ENCODE measurements at places on chromosomes 6 and 20. TPM values are rescaled to one million over a fixed set of nuclear protein-coding genes. Genes with fewer than 3 reads are reported as not detected.

The PTK6 gene
- 0.52 TPM for total RNA-seq

The EDEM2 gene
- 27.4 TPM for total RNA-seq

The PAK5 gene
- 0.76 TPM for total RNA-seq

The ALDH8A1 gene
- 11.0 TPM for total RNA-seq

The PPP1R14C gene
- 2.1 TPM for total RNA-seq

The JARID2 gene
- total RNA-seq: 7.7 TPM

DNA sequence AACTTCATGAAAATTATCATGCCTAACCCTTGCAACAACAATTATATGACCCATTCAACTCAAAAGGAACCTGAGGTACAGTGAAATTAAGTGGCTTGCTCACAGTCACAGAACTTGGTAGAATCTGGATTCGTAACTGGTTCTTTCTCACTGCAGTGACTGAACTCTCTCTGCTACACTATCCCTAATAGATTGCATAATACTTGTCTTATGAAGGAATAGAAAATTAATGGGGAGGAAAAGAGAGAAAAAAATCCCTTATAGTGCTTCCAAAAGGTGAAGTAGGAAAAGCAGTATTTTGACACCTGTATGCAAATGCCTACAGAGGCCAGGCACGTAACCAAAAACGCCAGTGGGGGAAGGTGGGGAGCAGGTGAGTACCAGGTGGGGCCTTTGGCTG is 186.6 kb downstream of the LY86 start:
- DNase-seq: no peak
- H3K36me3 ChIP-seq: no peaks in the 10 kb centered on the region
- H3K4me1 ChIP-seq: no peaks in the 10 kb centered on the region
- H3K27ac ChIP-seq: no peak overlapping the region
- no peaks in the 10 kb centered on the region for H3K27me3 ChIP-seq

DNA sequence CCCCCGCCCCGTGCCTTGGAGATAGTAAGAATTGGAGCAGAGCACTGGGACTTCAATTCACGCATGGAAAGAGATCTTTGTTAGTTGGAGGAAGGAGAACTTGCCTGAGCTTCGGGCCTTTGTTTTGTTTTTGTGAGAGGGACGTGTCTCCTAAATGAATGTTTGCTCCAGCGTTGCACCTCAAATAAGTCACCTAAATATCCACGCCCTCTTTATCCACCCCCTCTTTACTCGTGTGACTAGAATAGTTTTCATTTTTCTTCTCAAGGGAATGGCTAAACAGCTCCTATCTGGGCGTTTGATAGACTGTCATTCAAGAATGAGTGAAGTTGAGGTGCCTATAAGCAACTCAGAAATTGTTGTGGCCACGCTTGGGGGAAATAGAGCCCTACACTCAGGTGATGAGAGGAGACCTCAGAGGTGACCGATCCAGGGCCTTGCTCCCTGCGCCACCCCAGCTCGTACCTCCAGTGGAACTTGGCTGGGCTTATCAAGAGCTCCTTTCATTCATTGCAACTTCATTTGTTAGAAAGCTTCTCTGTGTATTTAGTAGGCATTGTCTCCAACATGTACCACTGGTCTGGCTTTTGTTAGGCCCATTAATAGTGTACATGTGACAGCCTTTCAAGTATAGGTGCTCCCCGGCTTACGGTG is 861 bp downstream of the PCMTD2 start:
- H3K27ac ChIP-seq: peak overlapping the region; percentile 98
- no peaks in the 10 kb centered on the region for H3K36me3 ChIP-seq
- H3K4me1 ChIP-seq: peaks cover 29% of the 10 kb centered on the region
- no peaks in the 10 kb centered on the region for H3K27me3 ChIP-seq
- no peak for DNase-seq

DNA sequence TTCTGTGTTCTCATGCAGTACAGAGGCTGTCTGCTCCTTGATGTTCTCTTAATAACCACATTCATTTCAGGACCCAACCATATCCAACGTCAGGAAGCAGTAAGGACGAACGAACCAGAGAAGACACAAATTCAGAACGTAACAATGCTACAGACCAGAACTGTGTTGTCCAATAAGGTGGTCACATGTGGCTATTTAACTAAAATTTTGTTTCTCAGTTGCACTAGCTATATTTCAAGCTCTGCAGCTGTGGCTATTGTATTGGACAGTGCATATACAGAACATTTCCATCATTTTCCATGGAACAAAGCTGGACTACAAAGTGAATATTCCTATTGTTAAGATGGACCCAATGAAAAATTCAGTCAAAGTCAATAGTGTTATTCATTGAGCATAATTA is 27.0 kb downstream of the MAP7 start:
- no peaks in the 10 kb centered on the region for H3K36me3 ChIP-seq
- peaks cover 6% of the 10 kb centered on the region for H3K4me1 ChIP-seq
- no peaks in the 10 kb centered on the region for H3K27me3 ChIP-seq
- H3K27ac ChIP-seq: no peak overlapping the region

GRCh38 chr6:128307671-128308070 is 212.7 kb downstream of the PTPRK start:
- no peak overlapping the region for H3K27ac ChIP-seq
- no peaks in the 10 kb centered on the region for H3K4me1 ChIP-seq
- no peak overlapping the region for H3K4me3 ChIP-seq
- H3K36me3 ChIP-seq: no peaks in the 10 kb centered on the region
- no peaks in the 10 kb centered on the region for H3K27me3 ChIP-seq

DNA sequence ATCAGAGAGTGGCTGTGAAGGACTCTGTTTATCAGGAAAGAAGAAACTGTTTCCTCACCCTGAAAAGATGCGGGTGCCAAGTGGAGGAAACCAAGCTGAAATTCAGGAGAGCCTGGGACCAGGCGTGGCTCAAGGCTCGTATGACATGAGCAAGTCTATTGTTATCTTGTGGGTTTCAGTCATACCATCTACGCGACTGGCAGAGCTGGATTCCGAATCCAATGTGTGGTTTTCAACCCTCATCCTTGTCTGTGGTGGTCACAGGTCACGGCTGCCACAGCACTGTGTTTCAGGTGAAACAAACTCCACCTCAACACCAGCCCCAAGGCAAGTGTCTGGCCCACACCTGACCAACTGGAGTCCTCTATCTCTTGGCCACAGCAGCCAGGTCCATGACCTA is 9.1 kb downstream of the MC3R start:
- no peaks in the 10 kb centered on the region for H3K36me3 ChIP-seq
- H3K27me3 ChIP-seq: no peaks in the 10 kb centered on the region
- H3K4me1 ChIP-seq: no peaks in the 10 kb centered on the region
- H3K4me3 ChIP-seq: no peak overlapping the region

GRCh38 chr20:219290-220115 is 7.6 kb upstream of the DEFB129 start:
- peaks cover 18% of the 10 kb centered on the region for H3K27me3 ChIP-seq
- H3K4me3 ChIP-seq: no peak overlapping the region
- no peaks in the 10 kb centered on the region for H3K4me1 ChIP-seq
- DNase-seq: peak; percentile 28

- no peaks in the 10 kb centered on the region for H3K4me1 ChIP-seq
- H3K27me3 ChIP-seq: peaks cover 11% of the 10 kb centered on the region
- H3K27ac ChIP-seq: no peak overlapping the region
- no peak for DNase-seq
- H3K36me3 ChIP-seq: no peaks in the 10 kb centered on the region
Measured at GRCh38 chr6:85169189-85169588, 280.7 kb upstream of the NT5E start.

DNA sequence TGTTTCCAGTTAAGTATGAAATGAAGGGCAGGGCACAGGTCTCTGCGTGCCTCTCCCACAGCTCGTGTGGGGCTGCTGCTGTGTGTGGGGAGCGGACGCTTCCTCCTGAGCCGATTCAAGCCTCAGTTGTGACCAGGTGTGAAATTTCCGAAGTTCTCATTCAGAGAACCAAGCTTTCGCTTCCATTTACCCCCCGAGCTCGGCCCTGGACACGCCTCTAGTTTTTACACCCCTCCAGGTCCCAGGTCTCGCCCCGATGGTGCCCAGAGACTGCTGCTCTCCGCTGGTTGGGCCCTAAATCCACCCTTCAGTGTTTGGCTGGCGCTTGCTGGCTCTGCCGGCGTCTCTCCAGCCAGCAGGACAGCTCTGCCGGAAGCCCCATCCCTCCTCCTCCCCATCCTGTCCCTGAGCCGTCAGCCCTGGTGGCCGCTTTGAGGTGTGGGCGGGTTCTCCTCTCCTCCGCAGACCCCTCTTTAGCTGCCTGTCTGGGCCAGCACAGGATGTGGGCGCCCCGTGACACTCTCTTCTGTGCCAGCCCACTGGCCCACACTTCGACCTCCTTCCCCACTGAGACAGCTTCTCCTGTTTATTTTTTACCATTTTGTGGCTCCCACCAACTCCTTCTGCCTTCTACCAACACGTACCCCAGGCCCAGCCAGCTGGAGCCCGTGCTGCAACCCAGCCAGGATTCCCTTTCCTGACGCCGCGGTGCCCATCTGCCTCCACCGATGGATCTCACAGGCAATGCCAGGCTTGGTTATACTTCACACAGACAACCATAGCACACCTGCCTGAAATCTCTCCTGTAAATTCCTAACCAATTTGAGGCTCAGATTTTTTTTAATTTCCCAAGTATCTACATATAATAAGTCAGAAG is 142.8 kb downstream of the DLL1 start:
- no peak overlapping the region for H3K4me3 ChIP-seq
- H3K27me3 ChIP-seq: no peaks in the 10 kb centered on the region
- no peak overlapping the region for H3K27ac ChIP-seq
- H3K4me1 ChIP-seq: no peaks in the 10 kb centered on the region
- DNase-seq: no peak
- no peaks in the 10 kb centered on the region for H3K36me3 ChIP-seq

DNA sequence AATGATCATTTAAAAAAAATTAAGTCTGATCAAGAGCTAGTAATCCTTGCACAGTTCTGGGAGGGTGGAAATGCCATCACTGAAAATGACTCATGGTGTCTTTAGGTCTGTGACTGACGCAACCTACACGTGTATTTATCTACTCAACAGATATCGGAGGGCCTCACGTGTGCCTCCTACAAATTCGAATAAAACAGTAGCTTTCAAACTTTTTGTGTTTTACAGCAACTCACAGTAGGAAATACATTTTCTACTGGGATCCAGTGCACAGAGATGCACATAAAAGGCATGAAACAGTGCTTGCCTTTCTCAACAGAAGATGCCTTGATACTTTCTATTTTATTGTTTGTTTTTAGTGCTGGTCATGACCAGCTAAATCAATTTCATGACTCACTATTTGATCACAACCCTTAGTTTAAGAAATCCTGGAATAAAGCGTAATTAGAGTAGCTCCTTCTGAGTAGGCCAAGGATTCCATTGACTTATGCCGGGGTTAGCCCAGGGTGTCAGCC is 210.0 kb upstream of the SNX9 start:
- no peaks in the 10 kb centered on the region for H3K27me3 ChIP-seq
- no peaks in the 10 kb centered on the region for H3K36me3 ChIP-seq
- DNase-seq: peak; percentile 56
- no peak overlapping the region for H3K4me3 ChIP-seq
- peaks cover 8% of the 10 kb centered on the region for H3K4me1 ChIP-seq

- DNase-seq: no peak
- H3K36me3 ChIP-seq: no peaks in the 10 kb centered on the region
- H3K4me1 ChIP-seq: no peaks in the 10 kb centered on the region
- H3K4me3 ChIP-seq: no peak overlapping the region
- no peak overlapping the region for H3K27ac ChIP-seq
- H3K27me3 ChIP-seq: no peaks in the 10 kb centered on the region
Measured at GRCh38 chr6:155351273-155352129, 37.2 kb upstream of the TFB1M start.

GRCh38 chr6:150735341-150735851 is 130.1 kb upstream of the MTHFD1L start:
- no peaks in the 10 kb centered on the region for H3K4me1 ChIP-seq
- no peak overlapping the region for H3K4me3 ChIP-seq
- no peak for DNase-seq
- no peaks in the 10 kb centered on the region for H3K36me3 ChIP-seq
- H3K27ac ChIP-seq: no peak overlapping the region
- H3K27me3 ChIP-seq: no peaks in the 10 kb centered on the region

All from hepatocyte (in vitro differentiated cells).